Foreskin fibroblast (primary cell): ENCODE measurements at places on chromosomes 3 and 15.

GRCh38 chr3:134708671-134709070 is 57.8 kb upstream of the KY start:
- DNase-seq, result peak; percentile 34

GRCh38 chr3:124078953-124079911 is 87.3 kb upstream of the ROPN1 start:
- peak; percentile 69 for DNase-seq

DNA sequence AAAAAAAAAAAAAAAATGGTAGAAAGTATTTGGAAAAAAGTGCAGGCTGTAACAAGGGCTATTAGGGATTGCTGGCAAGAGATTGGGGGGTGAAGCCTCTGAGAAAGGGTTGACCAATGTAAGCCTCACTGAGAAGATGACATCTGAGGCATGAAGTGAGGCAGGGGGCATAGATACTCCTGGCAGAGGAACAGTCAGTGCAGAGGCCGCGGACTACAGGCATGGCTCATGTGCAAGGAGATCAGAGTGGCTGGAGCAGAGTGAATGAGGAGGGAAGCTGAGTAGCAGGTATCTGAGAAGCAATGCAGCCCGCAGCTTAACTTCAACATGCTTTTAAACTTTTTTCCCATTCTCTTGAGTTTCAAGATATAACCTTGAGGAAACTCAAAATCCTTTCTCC is 5.4 kb downstream of the FBXL22 start:
- no peak for DNase-seq

GRCh38 chr15:40333922-40334492 is 6.7 kb downstream of the CCDC9B start:
- peak; percentile 65 for DNase-seq

- DNase-seq, result no peak
Observed at GRCh38 chr15:90904746-90905145, 1.6 kb downstream of the MAN2A2 start.

- DNase-seq, result peak; percentile 44
Observed at GRCh38 chr3:67875338-67875737, 220.9 kb upstream of the SUCLG2 start.

GRCh38 chr3:185767002-185767688 is 57.7 kb downstream of the IGF2BP2 start:
- no peak for DNase-seq

- DNase-seq, result peak; percentile 63
Observed at GRCh38 chr3:35965908-35966307, 326.6 kb downstream of the ARPP21 start.

- no peak for DNase-seq
Observed at GRCh38 chr3:52779011-52779836, 1.8 kb downstream of the ITIH1 start.

DNA sequence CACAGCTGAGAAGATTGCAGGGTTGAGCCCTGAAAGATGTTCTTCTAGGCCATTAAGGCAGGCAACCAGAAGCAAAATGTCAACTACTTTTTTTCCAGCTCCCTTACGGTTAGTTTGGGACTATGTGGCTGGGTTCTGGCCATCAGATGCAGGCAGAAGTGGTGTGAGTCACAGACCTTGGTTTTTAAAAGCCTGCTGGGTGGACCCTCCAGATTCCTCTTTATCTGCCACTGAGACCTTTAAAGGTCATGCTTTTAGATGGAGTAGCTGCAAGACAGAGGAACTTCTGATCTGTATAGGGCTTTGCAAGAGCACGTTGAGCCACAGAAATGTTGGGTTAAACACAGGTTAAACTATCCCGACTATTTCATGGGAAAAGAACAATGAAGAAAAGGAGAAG is 102.9 kb downstream of the CHST2 start:
- no peak for DNase-seq

GRCh38 chr3:67809370-67809935 is 155.0 kb upstream of the SUCLG2 start:
- DNase-seq, result no peak

- DNase-seq, result no peak
Observed at GRCh38 chr3:45942051-45942825, 1.0 kb upstream of the CXCR6 start.

DNA sequence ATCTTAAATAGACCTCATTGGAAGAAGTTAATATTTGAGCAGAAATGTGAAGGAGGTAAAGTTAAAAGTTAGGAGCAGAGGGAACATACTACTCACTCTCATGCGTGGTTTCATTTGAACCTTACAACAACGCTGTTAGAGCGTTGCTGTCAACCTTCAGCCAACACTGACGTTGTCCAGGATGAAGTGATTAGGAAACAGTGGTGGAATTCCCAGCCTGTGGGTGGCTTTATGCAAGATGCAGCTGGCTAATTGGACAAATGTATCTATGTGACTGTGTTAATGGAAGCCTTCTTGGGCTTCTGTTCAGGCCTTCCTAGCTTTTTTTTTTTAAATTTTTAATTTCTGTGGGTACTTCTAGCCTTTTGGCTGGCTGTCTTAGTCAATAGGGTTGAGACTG is 40.5 kb downstream of the PTPRG start:
- no peak for DNase-seq

- no peak for DNase-seq
Observed at GRCh38 chr15:90306560-90306959, 41.1 kb downstream of the NGRN start.

DNA sequence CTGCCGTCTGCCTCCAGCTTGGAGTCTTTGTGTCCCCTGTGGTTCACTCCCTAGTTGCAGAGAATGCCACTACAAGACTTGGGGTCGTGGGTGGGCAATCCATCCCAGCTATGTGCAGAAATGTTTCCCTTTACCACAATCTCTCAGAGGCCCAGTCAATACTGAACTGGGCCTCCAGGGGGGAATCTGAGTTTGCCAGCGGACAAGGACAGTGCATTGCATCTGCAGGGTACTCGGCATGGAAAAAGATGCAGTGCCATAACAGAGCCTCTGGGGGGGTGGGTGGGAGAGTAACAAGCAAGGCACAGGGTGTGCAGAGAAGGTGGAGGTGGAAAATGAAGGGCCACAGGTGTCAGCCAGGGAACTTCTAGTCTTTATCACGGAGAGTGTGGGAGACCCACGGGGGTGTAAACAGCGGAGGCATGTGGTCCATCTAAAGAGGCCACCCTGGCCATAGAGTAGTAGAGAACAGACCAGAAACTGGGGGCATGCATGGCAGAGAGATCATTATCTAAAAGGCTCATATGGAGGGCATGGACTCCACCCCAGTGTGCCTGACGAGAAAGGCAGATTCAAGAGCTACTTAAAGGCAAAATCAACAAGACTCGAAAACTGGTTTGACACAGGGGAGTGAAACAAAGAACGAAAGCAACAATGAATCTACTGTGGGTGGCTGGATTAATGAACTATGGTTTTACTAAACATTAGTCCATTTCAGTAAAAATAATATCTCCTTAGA is 182.4 kb downstream of the ANXA2 start:
- no peak for DNase-seq

- DNase-seq, result no peak
Observed at GRCh38 chr15:42060797-42061196, 33.6 kb downstream of the PLA2G4D start.

DNA sequence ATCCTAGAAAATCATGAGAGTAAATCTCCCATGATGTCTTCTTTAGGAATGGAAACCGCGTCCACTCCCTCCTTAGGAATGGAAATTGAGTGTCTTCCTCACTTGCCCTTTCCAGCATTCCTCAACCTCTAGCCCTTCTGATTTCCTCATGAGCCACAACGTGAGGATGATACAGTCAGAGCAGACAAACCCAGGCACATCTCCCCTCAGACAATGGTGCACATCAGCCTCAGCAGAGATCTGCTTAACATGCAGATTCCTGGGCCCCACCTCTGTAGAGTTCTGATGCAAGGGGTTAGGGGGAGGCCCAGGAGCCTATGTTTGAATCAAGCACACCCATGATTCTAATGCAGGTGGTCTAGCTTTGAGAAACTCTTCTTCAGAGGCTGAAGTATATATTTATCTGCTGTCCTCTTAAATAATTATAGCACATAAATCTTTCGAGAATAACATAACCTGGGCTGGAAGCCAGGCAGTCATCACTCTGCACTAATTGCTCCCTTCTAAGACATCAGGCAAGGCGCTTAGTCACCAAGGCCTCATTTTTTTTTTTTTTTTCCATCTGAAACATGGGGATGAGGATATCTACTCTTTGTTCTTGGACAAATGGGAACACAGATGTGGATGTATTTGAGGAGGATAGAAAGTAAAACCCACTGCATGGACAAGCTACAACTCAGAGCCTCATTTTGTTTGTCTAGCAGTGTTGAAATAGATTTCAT is 81.7 kb downstream of the PRICKLE2 start:
- DNase-seq, result peak; percentile 65

- DNase-seq, result no peak
Observed at GRCh38 chr3:32703491-32703972, 18.5 kb downstream of the CNOT10 start.

GRCh38 chr15:100373942-100374341 is 32.2 kb upstream of the ADAMTS17 start:
- DNase-seq, result no peak

DNA sequence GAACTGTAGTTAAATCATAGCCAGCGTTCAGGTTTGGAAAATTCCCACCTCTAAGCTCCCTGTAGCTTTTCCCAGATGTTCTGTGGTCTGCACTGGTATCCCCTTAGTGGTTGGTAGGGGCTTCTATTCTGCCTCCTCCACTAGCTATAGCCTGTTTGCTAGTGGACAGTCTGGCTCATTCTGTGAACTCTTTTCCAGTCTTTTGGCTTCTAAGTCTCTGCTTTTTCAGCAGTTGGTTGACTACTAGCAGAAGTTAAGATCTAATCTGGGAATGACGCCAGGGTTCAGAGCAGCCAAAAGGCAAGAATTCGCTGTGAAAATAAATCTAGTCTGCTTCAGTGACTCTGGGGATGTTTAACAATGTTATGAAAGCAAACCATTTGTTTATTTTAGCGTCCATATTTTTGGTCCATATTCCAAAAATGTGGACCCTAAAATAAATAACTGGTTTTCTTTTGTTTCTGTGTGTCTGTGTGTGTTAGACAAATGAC is 73.7 kb upstream of the WDR72 start:
- DNase-seq, result no peak

DNA sequence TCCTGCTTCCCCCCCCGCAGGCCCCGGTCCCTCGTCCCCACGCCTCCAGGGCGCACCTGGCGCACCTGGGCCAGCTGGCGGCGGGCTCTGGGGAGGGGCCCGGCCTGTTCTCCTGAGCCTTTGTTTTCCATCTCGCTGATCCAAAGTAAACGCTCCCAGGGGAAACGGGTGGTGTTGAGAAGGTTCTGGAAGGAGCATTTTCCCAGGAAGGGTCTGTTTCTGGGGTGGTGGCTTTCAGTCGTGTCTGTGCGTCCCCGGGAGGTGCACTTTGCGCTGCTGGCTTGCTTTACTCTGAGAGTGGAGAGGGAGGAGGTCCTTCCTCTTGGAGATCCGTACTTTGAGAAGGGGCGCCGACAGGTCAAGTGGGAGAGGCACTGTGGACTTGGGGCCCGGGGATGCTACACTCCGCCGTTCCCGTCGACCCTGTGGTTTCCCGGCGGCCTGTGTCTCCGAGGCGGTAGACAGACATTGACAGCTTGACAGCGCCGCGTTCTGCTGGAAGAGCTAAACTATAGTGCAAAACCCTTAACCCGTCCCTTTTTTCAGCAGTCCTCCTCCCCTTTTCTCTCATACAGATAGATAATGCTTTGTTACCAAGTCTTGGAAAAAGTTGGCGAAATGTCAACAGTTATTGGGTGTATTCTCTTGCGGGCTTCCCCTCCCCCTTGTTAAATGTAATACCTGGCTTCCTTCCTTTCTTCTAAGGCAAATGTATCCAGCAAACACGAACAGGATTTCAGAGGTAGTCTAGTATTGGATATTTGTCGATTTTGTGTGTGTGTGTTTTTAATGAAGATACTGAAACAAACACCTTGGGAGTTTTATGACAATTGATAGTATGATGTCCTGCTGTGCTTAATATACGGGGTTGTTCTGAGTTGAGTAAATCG is 6.5 kb downstream of the TPM1 start:
- no peak for DNase-seq

DNA sequence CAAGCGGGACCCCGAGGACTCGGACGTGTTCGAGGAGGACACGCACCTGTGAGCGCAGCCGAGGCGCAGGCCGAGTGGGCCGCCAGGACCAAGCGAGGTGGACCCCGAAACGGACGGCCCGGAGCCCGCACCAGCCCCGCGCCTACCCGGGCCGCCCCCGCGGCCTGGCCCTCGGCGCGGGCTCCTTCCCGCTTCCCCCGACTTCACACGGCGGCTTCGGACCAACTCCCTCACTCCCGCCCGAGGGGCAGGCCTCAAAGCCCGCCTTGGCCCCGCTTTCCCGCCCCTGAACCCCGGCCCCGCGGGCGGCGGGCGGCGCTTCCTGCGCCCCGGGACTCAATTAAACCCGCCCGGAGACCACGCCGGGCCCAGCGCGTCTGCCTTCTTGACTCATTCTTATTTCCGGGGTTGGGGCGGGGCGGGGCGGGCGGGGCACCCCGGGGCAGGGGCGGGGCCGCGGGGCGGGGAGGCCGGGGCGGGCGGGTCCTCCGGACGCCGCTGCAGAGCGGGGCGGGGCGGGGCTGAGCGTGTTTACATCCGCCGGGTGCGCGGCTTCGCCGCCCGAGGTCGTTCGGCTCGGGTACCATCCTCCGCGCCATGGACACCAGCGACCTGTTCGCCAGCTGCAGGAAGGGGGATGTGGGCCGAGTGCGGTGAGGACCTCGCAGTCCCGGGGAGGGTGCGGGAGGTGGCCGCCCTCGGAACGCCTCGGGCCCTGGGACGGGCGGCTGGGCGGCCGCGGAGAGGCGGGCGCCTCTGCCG is at the start of gene ABTB1:
TSS of gene ABTB1 (plus strand) at position 524 of the 762 bp plus-strand sequence. CDS start at position 598, 74 bp downstream.
- peak; percentile 69 for DNase-seq

DNA sequence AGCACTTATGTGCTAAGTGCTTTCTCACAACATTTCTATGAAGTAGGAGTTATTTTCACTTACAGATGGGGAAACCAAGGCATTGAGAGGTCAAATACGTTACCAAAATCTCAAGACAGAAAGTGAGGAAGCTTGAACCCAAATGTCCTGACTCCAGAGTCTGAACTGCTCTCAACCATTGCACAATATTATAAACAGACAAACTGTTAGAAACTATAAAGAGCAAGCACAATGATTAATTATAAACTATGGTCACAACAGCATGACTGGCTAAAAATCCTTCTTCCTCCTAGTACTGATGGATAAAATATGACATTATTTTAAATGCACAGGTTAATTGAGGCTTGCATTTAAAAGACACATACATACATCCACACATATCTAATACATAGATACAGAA is 77.9 kb upstream of the ASB14 start:
- DNase-seq, result no peak
